Mesothelial cell of epicardium (in vitro differentiated cells): ENCODE measurements at places on chromosomes 13 and 19. TPM values are rescaled to one million over a fixed set of nuclear protein-coding genes. Genes with fewer than 3 reads are reported as not detected.

The BEST2 gene
- total RNA-seq = not detected in 3 replicates

DNA sequence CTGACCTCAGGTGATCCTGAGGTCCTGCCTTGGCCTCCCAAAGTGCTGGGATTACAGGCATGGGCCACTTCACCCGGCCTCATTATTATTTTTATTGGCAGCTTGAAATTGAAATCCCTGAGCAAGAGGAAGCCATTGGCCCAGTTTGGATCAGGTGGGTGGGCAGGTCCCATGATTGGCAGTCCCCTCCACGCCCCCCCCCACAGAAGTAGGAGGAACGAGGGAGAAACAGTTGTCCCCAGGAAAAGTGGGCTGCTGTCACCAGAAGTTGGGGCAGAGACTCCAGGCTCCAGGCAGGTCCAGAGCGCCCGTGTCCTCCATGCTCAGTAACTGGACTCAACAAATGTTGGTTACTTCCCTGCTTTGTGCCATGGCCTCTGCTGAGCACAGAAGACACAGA lies 70.4 kb downstream of the SIPA1L3 start:
- H3K27me3 ChIP-seq = no peaks in the 10 kb centered on the region
- peak overlapping the region; percentile 92 for H3K27ac ChIP-seq
- no peak overlapping the region for H3K4me3 ChIP-seq
- DNase-seq = no peak
- H3K4me1 ChIP-seq = peaks cover 35% of the 10 kb centered on the region
- H3K36me3 ChIP-seq = peaks cover 5% of the 10 kb centered on the region

DNA sequence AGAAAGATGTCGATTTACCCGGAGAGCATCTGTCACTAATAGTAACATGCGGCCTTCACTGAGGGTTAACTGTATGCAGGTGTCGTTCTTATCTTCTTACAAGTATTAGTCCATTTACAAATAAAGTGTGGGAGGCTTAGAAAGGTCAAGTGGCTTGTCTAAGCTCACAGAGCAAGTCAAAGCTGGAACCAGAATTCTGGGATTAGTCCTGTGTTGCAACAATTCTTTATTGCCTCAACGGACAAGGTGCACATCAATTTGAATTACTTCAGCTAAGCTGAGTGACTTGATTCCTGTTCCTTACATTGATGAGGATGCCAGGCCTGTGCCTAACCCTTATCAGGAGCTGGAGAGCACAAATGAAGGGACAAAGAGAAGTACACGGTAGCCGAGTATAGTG lies 1193.6 kb downstream of the UQCRFS1 start:
- no peak for DNase-seq
- no peak overlapping the region for H3K27ac ChIP-seq
- H3K27me3 ChIP-seq = no peaks in the 10 kb centered on the region
- no peaks in the 10 kb centered on the region for H3K36me3 ChIP-seq

The GRIK5 gene
- 38.3 to 39.9 TPM (median 39.2 TPM) in 3 replicates for total RNA-seq

The NOVA2 gene
- total RNA-seq = 0.51 to 1.2 TPM (median 0.67 TPM) in 3 replicates

GRCh38 chr13:43787997-43788396 lies 1.2 kb upstream of the ENOX1 start:
- no peak for DNase-seq
- H3K27me3 ChIP-seq = peaks cover 20% of the 10 kb centered on the region
- H3K27ac ChIP-seq = no peak overlapping the region
- H3K36me3 ChIP-seq = no peaks in the 10 kb centered on the region
- H3K4me1 ChIP-seq = peaks cover 25% of the 10 kb centered on the region
- H3K4me3 ChIP-seq = peak overlapping the region; percentile 83

- H3K36me3 ChIP-seq = peaks cover 4% of the 10 kb centered on the region
- H3K27me3 ChIP-seq = peaks cover 37% of the 10 kb centered on the region
- no peak overlapping the region for H3K27ac ChIP-seq
- H3K4me3 ChIP-seq = no peak overlapping the region
- H3K4me1 ChIP-seq = peaks cover 7% of the 10 kb centered on the region
Observed at GRCh38 chr19:49891393-49891792, 5.3 kb downstream of the IL4I1 start.

DNA sequence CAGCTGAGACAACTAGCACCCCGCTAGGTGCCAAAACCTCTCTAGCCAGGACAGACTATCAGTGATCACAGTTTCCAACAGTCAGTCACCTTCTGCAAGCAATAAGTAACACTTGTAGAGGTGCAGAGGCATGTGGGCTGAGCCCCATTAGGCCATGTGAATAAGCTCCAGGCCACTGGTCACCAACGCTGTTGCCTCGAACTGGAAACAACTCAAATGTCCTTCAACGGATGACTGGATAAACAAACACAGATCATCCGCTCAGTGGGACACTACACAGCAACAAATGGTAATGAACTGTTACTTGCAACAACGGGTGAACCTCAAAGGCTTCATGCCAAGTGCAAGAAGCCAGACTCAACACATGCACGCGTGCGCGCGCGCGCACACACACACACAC lies 27.5 kb upstream of the TMEM160 start:
- H3K27me3 ChIP-seq = no peaks in the 10 kb centered on the region
- no peak overlapping the region for H3K4me3 ChIP-seq
- DNase-seq = no peak
- H3K4me1 ChIP-seq = no peaks in the 10 kb centered on the region
- H3K36me3 ChIP-seq = peaks cover 14% of the 10 kb centered on the region

The FAM124A gene
- total RNA-seq = 0.66 to 0.91 TPM (median 0.78 TPM) in 3 replicates

The C1QTNF9B gene
- not detected in 3 replicates for total RNA-seq

DNA sequence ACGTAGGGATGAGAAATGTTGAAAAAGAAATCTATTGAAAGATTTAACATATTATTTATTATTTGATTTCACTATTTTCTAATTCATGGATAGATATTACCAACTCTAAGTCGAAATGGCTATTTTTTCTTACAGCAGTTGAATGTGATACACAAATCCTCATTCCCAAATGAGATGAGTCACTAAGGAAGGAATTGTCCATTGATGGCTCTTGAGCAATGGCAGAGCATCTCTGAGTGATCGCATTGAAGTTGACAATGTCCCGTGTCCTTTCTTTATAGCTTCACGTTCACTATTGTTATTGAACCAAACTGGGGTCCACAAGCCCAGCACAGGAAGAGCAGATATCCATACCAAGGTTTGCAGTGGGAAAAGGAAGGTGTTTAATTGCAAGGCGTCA lies 648.3 kb upstream of the SPRY2 start:
- peaks cover 8% of the 10 kb centered on the region for H3K36me3 ChIP-seq
- H3K27me3 ChIP-seq = no peaks in the 10 kb centered on the region
- DNase-seq = no peak
- no peaks in the 10 kb centered on the region for H3K4me1 ChIP-seq

GRCh38 chr13:24716011-24716410 lies 35.8 kb downstream of the ATP12A start:
- DNase-seq = no peak
- H3K4me1 ChIP-seq = peaks cover 13% of the 10 kb centered on the region
- no peaks in the 10 kb centered on the region for H3K36me3 ChIP-seq
- peaks cover 15% of the 10 kb centered on the region for H3K27me3 ChIP-seq
- H3K27ac ChIP-seq = no peak overlapping the region
- H3K4me3 ChIP-seq = no peak overlapping the region

- DNase-seq = no peak
- H3K27me3 ChIP-seq = peaks cover 13% of the 10 kb centered on the region
- H3K4me1 ChIP-seq = peaks cover 13% of the 10 kb centered on the region
- no peak within 1 kb of the TSS for H3K27ac ChIP-seq
- H3K36me3 ChIP-seq = peaks cover 5% of the 10 kb centered on the region
- no peak within 1 kb of the TSS for H3K4me3 ChIP-seq
Observed at GRCh38 chr19:17393914-17394313, at the start of gene CCDC194. Gene CCDC194, minus strand, starts transcription at chr19:17394196. Its CDS starts 38 bp downstream, at chr19:17394158.

DNA sequence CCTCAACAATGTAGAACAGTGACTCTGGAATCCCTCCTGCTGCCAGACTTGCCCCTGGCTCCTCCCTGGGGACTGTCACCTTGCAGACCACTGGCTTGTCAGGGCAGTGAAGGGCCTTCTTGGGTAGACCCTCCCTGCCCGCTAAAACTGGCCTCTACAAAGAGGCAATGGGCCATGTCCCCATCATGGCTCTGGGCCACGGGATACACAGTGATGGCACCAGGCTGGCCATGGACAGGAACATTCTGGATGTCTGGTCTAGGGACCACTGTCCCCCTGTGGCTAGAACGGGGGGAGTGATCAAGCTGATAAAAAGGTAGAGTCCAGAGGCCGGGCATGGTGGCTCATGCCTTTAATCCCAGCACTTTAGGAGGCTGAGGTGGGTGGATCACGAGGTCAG lies 60.9 kb downstream of the ACSBG2 start:
- peaks cover 9% of the 10 kb centered on the region for H3K4me1 ChIP-seq
- H3K27ac ChIP-seq = no peak overlapping the region
- no peak overlapping the region for H3K4me3 ChIP-seq
- no peaks in the 10 kb centered on the region for H3K27me3 ChIP-seq

- H3K4me1 ChIP-seq = peaks cover 28% of the 10 kb centered on the region
- peak overlapping the region; percentile 85 for H3K27ac ChIP-seq
- peak overlapping the region; percentile 84 for H3K4me3 ChIP-seq
- H3K27me3 ChIP-seq = no peaks in the 10 kb centered on the region
Observed at GRCh38 chr19:52533901-52534300, 6.4 kb downstream of the ZNF808 start.

DNA sequence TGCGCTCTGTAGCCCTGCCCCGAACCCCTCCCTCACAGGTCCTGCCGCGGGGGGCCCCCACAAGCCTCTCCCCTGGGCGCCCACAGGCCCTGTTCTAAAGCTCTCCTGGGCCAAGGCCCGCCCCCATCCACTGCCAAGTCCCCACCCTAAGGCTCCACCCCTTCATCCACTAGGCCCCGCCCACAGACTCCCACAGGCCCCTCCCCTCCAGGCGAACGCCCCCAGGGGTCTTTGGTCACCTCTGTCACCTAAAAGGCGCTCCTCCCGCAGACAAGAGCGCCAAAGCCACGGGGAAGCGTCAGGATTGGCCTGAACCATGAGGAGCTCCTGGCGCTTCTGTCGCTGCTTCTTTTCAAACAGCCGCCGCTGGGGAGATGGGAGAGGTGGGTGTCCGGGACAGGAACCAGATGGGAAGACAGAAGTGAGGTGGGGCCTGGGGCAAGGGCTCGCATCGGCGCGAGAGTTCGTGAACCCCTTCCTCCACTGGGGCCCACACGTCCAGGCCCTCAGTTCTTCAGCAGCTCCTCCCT lies 2.3 kb downstream of the TULP2 start:
- peak; percentile 66 for DNase-seq
- peak overlapping the region; percentile 67 for H3K27ac ChIP-seq
- H3K27me3 ChIP-seq = no peaks in the 10 kb centered on the region
- no peaks in the 10 kb centered on the region for H3K36me3 ChIP-seq

The SRRM5 gene
- 0.36 to 0.63 TPM (median 0.58 TPM) in 3 replicates for total RNA-seq

GRCh38 chr13:112454648-112455334 lies 78.6 kb downstream of the SPACA7 start:
- no peak overlapping the region for H3K4me3 ChIP-seq
- H3K27ac ChIP-seq = no peak overlapping the region
- no peaks in the 10 kb centered on the region for H3K36me3 ChIP-seq
- H3K27me3 ChIP-seq = peaks cover 8% of the 10 kb centered on the region

DNA sequence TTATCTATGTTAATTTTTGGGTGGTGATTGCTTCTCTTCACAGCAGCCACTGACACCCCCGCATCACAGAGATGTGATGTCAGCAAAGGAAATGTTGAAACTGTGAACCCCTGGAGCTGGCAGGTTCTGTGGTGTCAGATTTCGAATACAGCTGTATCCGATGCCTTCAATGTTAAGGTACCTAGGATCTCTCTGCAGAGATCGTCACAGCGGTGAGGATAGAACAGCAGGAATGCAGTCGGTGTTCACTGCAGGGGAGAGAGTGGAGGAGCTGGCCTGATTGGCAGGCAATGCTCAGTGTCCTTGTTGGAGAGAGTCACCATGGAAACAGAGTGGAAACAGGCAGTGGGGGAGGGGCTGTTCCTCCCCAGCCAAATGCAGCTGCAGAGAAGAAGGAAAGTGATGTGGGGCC lies 79.5 kb upstream of the ZNF835 start:
- H3K27me3 ChIP-seq = no peaks in the 10 kb centered on the region
- no peak for DNase-seq
- no peak overlapping the region for H3K4me3 ChIP-seq
- no peak overlapping the region for H3K27ac ChIP-seq

The SIGLEC8 gene
- total RNA-seq = not detected in 3 replicates

The ZFP82 gene
- 14.9 to 15.6 TPM (median 15.5 TPM) in 3 replicates for total RNA-seq

The LGALS4 gene
- 1.4 to 3.0 TPM (median 1.6 TPM) in 3 replicates for total RNA-seq

The DACH1 gene
- 66.8 to 69.0 TPM (median 67.0 TPM) in 3 replicates for total RNA-seq

The CGB2 gene
- total RNA-seq = 0.71 to 4.7 TPM (median 1.2 TPM) in 3 replicates

The RETN gene
- total RNA-seq = not detected in 3 replicates

GRCh38 chr13:90834700-90835099 lies 512.8 kb upstream of the MIR17HG start:
- no peak overlapping the region for H3K4me3 ChIP-seq
- H3K4me1 ChIP-seq = no peaks in the 10 kb centered on the region
- H3K27ac ChIP-seq = no peak overlapping the region
- no peak for DNase-seq
- H3K36me3 ChIP-seq = no peaks in the 10 kb centered on the region
- no peaks in the 10 kb centered on the region for H3K27me3 ChIP-seq

DNA sequence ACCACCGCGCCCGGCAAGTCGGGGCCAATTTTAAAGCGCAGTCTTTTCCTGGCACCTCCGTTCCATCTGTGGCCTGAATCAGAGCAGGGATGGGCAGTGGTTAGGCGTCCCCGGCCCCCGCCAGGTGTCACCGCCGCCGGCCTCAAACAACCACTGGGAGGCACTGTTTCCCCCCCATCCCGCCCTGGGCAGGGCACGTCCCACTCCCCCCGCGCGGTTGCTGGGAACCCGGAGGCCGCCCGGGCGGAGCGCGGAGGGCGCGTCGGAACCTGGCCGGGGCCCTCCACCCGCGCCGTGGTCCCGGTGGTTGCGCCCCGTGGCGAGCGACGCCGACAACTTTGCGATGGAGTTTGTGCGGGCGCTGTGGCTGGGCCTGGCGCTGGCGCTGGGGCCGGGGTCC lies at the start of gene GRIN3B:
TSS of gene GRIN3B (plus strand) at position 325 of the 400 bp plus-strand sequence. CDS start at position 344, 19 bp downstream.
- H3K4me3 ChIP-seq = peak within 1 kb of the TSS; percentile 60
- DNase-seq = peak; percentile 67
- no peaks in the 10 kb centered on the region for H3K36me3 ChIP-seq
- H3K27me3 ChIP-seq = peaks cover 72% of the 10 kb centered on the region
- no peak within 1 kb of the TSS for H3K27ac ChIP-seq

GRCh38 chr19:14530005-14530348 lies 583 bp downstream of the TECR start:
- peaks cover 3% of the 10 kb centered on the region for H3K36me3 ChIP-seq
- H3K27me3 ChIP-seq = no peaks in the 10 kb centered on the region
- H3K27ac ChIP-seq = peak overlapping the region; percentile 96
- peaks cover 29% of the 10 kb centered on the region for H3K4me1 ChIP-seq
- DNase-seq = no peak
